ENCODE measurements at places on chromosomes 7 and 10.
A peak's percentile ranks its signal among the peaks of the same experiment; 100 is the strongest.

GRCh38 chr7:50677638-50677996, 105.1 kb downstream of the GRB10 start:
- DNase-seq: no peak

DNA sequence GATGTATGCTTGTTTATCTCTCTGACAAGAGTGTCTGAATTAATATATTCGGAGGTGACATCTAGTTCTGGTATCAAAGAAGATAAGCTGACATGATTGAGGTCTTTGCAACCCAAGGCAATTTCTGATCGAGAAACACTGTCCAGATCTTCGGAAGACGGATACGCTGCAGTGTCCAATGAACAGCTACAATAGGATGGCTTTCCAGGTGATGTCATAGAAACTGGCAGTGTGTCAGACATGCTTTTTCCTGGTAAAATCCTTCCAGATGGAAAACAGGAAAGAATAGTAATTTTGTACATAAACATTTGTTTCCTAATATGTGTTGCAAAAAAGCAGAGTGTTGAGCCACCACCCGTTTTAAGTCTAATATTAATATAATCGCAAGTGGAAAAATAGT, 33.4 kb downstream of the VWDE start:
- DNase-seq: no peak

- peak; percentile 65 for DNase-seq
Observed at GRCh38 chr10:48589266-48589665, 15.6 kb downstream of the ARHGAP22 start.

GRCh38 chr7:1169409-1170368, 9.7 kb upstream of the ZFAND2A start:
- peak; percentile 47 for DNase-seq

GRCh38 chr10:24201503-24202180, 7.3 kb upstream of the KIAA1217 start:
- no peak for DNase-seq

- peak; percentile 28 for DNase-seq
Observed at GRCh38 chr10:6786579-6787031, 206.5 kb upstream of the PRKCQ start.

DNA sequence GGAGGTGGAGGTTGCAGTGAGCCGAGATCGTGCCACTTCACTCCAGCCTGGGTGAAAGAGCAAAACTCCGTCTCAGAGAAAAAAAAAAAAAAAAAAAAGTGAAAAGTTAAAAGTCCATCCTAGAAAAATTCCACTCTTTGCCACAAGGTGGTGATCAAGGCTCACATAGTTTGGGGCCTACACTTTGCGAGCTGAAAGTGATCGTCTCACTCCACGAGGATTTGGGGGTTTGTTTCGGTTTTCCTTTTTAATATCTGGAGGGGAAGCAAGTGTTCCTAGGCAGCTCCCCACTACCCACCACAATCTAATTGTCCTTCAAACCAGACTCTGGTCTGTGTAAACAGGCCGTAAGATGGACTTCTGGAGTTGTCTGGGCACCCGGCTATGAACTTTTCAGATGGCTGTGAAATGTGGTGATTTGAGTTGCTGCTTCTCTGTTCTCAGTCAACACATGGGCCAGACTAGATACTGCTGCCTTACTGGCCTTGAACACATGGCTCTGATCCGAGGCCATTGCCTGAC, 27.1 kb downstream of the PRLHR start:
- peak; percentile 61 for DNase-seq

DNA sequence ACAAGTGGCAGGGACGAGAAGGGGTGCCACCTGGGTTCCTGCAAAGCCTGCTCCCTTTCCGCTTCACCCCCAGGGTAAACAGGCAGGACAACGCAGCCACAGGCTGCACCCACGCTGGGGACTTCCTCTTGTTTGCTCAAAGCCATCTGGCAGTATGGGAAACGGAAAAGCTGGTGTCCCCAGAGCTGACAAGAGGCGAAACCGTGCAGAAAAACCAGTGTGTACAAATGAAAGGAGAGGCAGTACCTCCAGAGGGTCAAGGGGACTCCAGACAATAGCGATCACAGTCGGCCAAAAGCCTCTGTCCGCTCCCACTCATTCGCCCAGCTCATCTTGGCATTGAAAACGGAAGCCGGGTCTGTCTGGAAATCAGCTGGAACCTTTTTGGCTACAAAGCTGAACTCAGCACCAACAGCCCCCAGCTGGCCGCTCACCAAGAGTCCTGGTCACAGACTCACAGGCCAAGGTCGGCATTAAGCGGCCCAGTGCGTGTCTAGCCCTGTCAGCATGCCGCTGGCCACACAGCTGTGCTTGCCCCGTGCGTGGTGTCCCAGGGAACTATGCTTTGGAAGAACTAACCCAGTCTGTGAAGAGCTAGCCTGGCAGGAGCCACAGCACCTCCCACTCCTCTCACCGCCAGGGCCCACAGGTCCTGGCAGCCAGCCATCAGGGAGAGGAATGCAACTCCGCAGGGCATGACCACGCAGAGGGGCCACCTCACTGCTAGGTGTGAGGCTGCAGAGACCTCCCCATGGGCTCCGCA, 10.4 kb downstream of the TNS3 start:
- no peak for DNase-seq

DNA sequence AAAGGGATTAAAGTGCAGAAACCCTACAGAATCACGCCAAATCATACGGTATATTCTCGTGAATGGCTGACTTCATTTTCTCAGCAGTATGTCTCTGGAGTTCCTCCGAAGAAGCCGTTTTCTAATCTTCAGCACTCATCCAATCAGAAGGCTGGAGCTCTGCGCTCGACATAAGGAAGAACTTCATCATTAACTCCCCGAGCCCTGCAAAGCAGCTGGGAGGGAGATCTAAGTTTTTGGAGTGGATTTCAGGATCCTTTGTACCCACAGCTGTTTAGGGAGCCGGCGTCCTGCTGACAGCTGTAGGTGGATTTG, 40.7 kb upstream of the SDK1 start:
- peak; percentile 24 for DNase-seq

- DNase-seq: no peak
Observed at GRCh38 chr10:31605426-31605825, 286.4 kb downstream of the ZEB1 start.

- no peak for DNase-seq
Observed at GRCh38 chr10:119478111-119478802, 64.3 kb downstream of the RGS10 start.

- DNase-seq: no peak
Observed at GRCh38 chr7:112157072-112157471, 49.1 kb downstream of the DOCK4 start.

- DNase-seq: no peak
Observed at GRCh38 chr7:130791746-130792145, 57.7 kb upstream of the KLF14 start.

DNA sequence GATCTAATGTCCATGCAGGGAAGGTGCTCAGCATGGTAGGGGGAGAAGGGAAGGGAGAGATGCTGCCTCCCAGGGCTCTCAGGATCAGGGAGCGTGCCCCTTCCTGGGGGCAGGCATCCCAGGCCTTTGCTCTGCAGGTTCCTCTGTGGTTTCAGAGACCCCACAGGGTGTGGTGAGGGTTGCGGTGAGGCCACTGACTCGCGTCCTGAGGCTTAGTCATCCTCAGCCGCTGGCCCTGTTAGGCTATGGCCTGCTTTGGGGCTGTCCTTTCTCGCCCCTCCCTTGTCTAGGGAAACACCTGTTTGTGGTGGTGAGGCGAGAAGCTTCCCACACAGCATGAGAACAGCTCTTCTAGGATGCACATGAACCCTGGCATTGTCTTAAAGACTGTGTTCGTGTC, 558.3 kb upstream of the FOXK1 start:
- DNase-seq: no peak

GRCh38 chr10:47071891-47072290, 160.7 kb downstream of the PTPN20 start:
- DNase-seq: no peak

DNA sequence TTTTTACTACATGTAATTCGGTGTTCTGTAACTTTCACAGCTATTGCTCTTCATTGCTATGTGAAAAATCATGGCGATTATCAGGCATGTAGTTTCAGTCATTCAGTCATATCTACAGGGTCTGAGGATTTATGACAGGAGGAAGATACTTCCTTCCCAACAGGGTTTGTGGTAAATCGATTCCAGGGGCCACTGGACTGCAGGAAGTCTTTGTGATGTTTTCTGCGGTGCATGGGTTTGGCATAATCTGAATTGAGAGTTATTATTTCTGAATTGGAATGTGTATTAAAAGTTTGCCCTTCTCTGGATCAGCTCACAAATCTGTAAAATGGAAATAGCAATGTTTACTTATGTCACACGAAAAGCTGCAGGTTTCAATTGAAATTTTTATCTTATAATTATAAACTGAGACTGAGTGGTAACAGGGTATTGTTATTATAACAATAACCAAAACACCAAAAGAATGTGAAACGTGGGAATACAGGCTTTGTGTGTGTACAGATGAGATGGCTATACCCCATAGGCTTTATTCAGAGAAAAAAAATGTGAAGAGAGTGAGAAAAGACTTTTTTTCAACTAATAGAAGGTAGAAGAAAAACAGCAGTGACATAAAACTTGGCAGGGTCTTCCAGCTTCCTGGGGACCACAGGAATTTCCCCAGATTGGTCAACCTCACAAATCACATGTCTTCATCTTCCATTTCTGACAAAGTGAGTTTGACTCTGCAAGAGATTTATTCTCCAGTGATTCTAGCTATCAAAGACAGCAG, 307.7 kb upstream of the NFE2L3 start:
- DNase-seq: no peak

- DNase-seq: no peak
Observed at GRCh38 chr7:11895337-11895736, 63.3 kb upstream of the THSD7A start.

DNA sequence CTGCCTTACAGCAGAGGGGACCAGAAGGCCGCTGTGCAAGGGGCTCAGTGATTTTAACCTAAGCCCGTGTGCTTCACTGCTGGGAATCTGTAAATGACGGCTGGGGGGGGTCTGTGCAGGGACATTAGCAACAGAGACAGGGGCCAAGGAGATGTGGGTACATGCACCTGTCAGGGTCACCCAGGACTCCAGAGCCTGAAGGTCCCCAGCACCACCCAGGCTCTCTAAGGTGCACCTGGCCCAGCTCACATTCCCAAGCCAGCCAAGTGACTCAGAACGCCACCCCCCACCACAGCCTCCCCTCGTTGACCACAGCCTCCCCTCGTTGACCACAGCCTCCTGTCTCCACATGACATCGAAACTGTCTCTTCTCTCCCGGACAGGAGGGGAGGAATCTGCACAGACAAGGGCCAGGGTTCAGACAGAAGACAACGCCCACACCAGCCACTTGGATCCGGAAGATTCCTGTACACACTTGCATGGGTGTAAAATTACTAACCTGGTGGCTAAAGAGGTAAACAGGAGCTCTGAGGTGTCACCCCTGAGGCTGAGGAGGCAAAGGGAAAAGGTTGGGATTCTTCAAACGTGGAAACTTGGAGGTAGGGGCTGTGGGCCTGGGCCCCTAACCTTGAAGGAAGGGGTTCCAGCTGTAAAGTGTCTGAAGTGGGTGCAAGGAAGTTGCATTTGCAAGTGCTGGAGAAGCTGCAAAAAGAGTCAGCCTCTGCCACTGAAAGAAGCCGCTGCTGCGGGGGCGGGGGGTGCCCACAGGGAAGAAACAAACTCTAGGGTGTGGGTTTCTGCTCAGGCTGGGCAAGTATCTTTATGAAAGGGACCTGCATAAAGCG, 27.0 kb downstream of the CALML3 start:
- no peak for DNase-seq

DNA sequence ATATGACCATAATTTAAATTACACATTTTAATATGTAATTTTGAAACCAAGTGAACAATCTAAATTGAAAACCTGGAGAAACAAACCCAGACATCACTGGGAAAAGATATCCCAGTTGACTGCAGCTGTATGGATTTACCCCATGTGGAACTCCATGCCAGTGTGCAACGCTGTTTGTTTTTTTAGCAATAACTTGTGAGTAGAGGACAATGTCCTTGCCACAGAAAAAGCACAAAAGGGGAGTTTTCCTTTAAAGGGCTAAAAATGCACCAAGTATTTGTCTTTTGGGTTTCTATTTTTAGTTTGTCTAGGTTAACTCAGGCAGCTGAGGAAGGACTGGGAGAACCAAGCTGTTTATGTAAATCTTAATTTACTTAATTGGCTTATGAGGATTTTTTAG, 15.1 kb upstream of the COL17A1 start:
- no peak for DNase-seq

DNA sequence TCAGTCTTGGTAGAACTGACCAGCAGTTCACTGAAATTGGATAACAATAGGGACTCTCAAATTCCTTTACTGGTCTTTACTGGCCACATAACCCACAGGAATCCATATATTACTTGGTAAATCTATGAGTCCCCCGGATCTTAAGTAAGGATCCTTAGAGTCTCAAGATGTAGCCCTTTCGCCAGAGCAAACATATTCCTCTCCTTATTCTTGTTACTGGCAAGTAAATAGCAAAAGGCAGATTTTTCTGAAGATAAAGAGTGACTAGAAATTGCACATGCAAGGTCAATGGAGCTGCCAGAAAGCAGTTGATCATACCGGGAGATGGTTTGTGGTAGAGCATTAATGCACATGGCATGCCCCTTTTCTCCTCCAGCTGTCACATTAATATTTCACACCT, 283.0 kb downstream of the HDAC9 start:
- DNase-seq: no peak

- peak; percentile 86 for DNase-seq
Observed at GRCh38 chr10:93376372-93377293, 105.5 kb downstream of the MYOF start.

GRCh38 chr10:23505797-23506465, 67.1 kb downstream of the OTUD1 start:
- DNase-seq: no peak

GRCh38 chr7:140726281-140726680, 29.8 kb downstream of the NDUFB2 start:
- DNase-seq: peak; percentile 23

DNA sequence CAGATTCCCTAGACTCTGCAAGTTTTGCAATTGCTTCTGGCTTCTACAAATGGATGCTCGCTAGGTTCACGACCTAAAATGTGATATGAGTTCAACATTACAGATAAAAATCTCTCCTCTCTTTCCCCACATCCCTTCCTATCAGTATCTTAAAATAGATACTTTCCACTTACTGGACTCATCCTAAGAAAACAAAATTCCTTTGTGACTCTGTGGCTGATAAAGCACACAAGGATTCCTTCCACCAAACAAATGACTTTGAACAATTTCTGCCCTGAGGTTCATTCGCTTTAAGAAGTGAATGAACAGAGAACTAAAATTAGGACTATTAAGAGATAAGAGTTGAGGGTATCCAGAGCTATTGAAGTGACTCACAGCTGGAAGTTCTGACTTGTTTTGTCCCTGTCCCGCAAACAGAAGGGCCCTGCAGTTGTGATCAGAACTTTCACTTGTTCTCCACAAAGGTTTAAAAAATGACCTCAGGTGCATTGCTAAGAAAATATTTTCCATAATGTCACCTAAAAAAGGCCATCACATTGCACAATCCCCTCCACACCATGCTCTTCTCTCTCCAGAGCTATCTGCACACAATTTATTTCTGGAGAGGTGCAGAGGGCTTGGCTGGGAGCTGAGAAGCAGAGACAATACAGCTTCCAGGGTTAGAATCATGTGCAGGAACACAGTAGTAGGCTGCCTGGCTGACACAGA, 96.1 kb downstream of the PIP4K2A start:
- no peak for DNase-seq

All from fibroblast of the conjunctiva (primary cell).